ENCODE measurements at places on chromosomes 3 and 15.

GRCh38 chr15:64001148-64001547 lies 45.1 kb downstream of the DAPK2 start:
- no peak for DNase-seq

DNA sequence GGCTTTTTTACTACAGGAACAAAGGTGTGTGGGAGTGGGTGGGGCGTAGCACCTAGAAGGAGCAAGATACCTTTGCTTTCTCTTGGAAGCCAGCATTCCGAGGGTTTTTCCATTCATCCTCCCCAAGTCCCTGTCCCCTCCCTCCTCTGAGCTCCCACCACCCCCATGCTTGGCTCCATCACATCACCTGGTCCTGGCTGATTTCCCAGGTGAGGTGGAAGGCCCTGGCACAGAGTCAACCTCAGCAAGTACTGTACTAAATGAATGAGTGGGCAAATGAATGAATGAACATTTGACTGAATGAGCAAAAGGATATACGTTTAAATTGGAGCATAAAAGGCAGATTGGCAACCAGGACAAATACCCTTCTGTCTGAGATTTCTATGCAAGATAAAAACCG lies 45.4 kb downstream of the DZIP1L start:
- no peak for DNase-seq

- no peak for DNase-seq
Observed at GRCh38 chr3:49666592-49666991, 7.6 kb upstream of the APEH start.

GRCh38 chr3:5560199-5560598 lies 372.7 kb downstream of the EDEM1 start:
- DNase-seq, result no peak

DNA sequence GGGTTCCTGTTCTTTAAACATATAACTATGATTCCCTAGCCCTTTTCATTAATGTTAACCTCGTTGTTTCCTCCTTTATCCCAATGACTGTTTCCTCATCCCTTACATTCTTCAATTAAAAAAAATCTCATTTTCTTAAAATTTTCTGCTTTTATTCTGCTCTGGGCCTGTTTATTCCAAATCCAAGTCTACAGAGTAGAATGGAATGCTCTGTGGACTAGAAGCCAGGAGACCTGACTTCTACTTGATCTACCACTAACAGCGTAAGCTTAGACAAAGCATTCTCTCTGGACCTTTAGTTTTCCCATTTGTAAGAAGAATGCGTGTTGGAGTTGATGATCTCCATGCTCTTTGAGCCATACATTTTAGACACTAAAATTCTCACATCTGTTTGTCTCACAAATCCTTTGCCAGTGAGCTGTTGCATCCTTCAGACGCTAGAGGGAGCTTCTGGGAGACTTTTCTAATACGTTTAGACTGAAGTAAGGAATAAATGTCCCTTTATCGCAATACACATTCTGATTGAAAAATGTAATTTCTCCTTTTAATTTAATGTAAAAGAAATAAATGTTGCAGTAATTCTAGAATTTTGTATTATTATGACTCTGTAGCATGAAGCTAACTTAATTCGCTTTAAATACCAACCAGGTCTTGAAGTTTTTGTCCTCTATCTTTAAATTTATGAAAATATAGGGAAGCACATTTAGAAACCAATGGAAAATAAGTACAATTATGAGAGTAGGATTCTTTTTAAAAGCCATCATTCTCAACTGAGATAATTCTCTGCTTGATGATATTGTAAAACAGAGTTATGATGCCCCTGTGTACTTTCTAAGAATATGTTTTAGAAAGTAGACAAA lies 21.7 kb upstream of the GMNC start:
- DNase-seq, result no peak

GRCh38 chr15:58332676-58333400 lies 99.0 kb upstream of the LIPC start:
- no peak for DNase-seq

GRCh38 chr3:97360804-97361203 lies 403.8 kb upstream of the ARL6 start:
- DNase-seq, result no peak

Data from stimulated activated CD8-positive, alpha-beta memory T cell treated with anti-CD3 and anti-CD28 coated beads, Interleukin-4, amount 100 ng/mL, for 1 hour (primary cell).